Esophagus muscularis mucosa (tissue), 4 donors: ENCODE measurements at places on chromosomes 2 and 18. TPM values are rescaled to one million over a fixed set of nuclear protein-coding genes. Genes with fewer than 3 reads are reported as not detected.

GRCh38 chr2:20509301-20509769 lies 62.5 kb downstream of the RHOB start:
- DNase-seq, result no peak

- DNase-seq, result no peak
Measured at GRCh38 chr2:88329815-88330603, 122.5 kb downstream of the FOXI3 start.

GRCh38 chr18:37578886-37579513 lies 13.4 kb upstream of the CELF4 start:
- DNase-seq, result no peak

GRCh38 chr2:32591669-32592463 lies 36.0 kb upstream of the TTC27 start:
- no peak for DNase-seq

- DNase-seq, result no peak
Measured at GRCh38 chr2:143607231-143608062, 478.2 kb downstream of the ARHGAP15 start.

DNA sequence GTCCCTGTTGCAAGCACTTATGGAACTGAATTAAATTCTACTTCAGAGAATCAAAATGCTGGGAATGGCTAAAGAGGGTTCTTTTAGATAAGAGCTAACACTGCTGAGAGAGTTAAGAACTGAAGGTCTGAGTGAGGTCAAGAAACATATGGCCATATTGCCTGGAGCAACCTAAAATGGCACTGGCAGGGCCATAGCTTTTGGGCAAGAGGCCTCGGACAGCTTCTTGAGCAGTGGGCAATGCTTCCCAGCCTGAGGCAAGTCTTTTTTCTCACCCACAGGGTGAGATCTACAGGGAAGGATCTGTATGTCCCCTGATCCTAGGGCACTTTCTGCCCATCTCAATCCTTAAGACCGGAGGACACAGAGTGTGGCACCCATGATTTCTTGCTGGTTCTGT lies 244.6 kb upstream of the NT5C1B start:
- no peak for DNase-seq

The RASGRP3 gene
- total RNA-seq, result 3.7 TPM

The SERPINB7 gene
- not detected for total RNA-seq

The OR6B2 gene
- not detected for total RNA-seq

DNA sequence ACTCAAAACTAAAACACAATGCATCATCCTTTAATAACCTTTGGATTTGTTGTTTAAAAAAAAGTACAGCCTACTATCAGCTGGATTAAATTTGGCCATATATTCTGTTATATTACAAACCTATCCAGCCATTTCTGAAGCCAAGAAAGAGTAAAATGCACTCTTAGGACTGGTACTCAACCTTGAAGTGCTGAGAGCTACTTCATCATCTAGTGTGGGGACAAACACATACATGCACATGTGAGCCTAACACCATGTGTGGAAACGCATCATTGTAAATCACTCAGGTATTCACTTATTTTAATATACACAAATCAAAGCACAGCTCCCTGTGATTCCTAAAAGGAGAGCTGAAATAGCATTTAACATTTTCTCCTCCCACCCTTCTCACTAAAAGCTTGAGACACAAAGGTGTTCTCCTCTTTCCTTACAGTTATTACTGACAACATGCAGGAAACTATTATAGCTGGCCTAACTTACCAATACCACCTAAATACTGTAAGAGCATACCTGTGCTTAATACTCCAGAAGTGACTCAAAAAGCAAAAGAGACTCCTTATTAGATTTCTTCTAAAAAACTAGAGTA lies 7.5 kb downstream of the BAZ2B start:
- DNase-seq, result no peak

- DNase-seq, result no peak
Measured at GRCh38 chr18:78772360-78773302, 207.0 kb upstream of the SALL3 start.

The GCG gene
- not detected for total RNA-seq

DNA sequence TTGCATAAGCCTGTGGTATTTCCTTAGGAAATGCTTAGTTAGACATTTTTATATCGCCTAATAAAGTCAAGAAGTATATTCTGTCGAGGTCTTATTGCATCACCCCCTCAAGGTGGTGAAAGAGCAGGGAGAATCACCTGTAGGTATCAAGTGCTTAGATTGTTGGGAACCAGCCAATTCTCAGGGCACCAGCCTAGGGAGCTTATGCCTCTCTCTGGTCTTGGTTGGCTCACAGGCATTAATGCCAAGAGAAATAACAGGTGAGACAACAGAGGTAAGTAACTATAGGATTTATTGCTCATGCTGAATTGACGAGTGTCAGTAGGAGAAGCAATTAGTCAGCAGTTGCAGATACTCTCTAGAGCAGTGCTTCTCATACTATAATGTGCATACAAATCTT lies 663.3 kb upstream of the ZNF804A start:
- no peak for DNase-seq

GRCh38 chr18:42029092-42029491 lies 74.1 kb downstream of the PIK3C3 start:
- no peak for DNase-seq

The SP9 gene
- not detected for total RNA-seq

GRCh38 chr2:31511376-31511775 lies 69.4 kb downstream of the SRD5A2 start:
- DNase-seq, result no peak

GRCh38 chr2:150681120-150681804 lies 193.8 kb upstream of the RND3 start:
- no peak for DNase-seq

GRCh38 chr2:67585400-67585799 lies 188.3 kb downstream of the ETAA1 start:
- no peak for DNase-seq

DNA sequence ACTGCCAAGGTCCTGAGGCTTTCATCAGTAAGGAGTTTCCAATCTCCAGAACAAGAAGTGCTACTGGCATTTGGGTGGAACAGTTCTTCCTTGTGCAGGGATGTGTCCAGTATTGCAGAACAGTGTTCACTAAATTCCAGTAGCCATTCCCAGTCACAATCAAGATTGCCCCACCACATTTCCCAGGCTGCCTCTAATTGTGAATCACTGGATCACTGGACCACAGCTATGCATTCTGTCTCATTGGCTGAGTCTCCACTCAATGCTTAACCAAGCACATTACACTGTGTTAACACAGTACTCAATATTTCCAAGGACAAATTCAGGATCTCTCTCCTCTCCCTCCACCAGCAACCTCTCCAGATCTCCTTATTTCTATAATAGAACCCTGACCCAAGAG lies 160.2 kb upstream of the CCDC150 start:
- no peak for DNase-seq

The FIGN gene
- 11.3 TPM for total RNA-seq

The CDH7 gene
- 0.06 TPM for total RNA-seq

- DNase-seq, result no peak
Measured at GRCh38 chr2:182379241-182379640, 47.6 kb downstream of the PDE1A start.

The FHOD3 gene
- 51.4 TPM for total RNA-seq

DNA sequence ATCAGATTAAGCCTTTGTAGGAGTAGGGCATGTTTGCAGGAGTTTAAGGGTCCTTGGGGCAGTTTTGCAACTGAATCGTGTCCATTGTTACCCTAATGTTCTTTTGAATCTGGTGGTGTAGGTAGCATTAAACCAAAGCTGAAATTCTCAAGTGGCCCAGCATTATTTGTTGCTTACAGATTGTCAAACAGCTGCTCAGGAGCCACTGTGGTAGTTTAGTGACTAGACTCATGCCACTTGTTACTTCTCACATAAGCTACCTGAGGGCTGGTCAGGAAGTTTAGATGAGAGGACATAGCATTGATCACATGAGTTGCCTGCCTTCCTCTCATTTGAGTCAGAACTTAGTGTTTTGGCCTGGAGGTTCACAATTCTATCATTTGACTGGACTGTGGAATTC lies 157.6 kb downstream of the HAUS1 start:
- no peak for DNase-seq

The PSMA8 gene
- not detected for total RNA-seq

The PLA2R1 gene
- total RNA-seq, result 6.4 TPM
